Posterior vena cava (tissue), 2 donors: ENCODE measurements at places on chromosomes 2 and 18. TPM values are rescaled to one million over a fixed set of nuclear protein-coding genes. Genes with fewer than 3 reads are reported as not detected.

Gene PDCD1
- total RNA-seq = not detected

Gene RAB31
- total RNA-seq = 141 TPM

Gene LGALSL
- 20.5 TPM for total RNA-seq

Gene ALK
- total RNA-seq = 0.37 TPM

Gene TACR1
- 2.1 TPM for total RNA-seq

Gene RAPH1
- total RNA-seq = 48.4 TPM

Gene FHL2
- 126 TPM for total RNA-seq

Gene LYG1
- 1.00 TPM for total RNA-seq

Gene SMPD4
- 29.7 TPM for total RNA-seq

Gene AMER3
- total RNA-seq = not detected

Gene HADHB
- 87.6 TPM for total RNA-seq

Gene DSG1
- total RNA-seq = not detected

Gene RAB27B
- 1.2 TPM for total RNA-seq

Gene SCN7A
- 3.8 TPM for total RNA-seq

Gene TRABD2A
- total RNA-seq = 1.0 TPM

Gene PDE11A
- 1.4 TPM for total RNA-seq

Gene CYP27C1
- 0.88 TPM for total RNA-seq

Gene RBBP8
- 31.3 TPM for total RNA-seq

Gene DAW1
- 0.37 TPM for total RNA-seq

Gene MAP2
- total RNA-seq = 24.7 TPM

Gene PLB1
- total RNA-seq = 9.5 TPM

Gene LRATD1
- 1.9 TPM for total RNA-seq
